ENCODE measurements at places on chromosomes 4 and X.

DNA sequence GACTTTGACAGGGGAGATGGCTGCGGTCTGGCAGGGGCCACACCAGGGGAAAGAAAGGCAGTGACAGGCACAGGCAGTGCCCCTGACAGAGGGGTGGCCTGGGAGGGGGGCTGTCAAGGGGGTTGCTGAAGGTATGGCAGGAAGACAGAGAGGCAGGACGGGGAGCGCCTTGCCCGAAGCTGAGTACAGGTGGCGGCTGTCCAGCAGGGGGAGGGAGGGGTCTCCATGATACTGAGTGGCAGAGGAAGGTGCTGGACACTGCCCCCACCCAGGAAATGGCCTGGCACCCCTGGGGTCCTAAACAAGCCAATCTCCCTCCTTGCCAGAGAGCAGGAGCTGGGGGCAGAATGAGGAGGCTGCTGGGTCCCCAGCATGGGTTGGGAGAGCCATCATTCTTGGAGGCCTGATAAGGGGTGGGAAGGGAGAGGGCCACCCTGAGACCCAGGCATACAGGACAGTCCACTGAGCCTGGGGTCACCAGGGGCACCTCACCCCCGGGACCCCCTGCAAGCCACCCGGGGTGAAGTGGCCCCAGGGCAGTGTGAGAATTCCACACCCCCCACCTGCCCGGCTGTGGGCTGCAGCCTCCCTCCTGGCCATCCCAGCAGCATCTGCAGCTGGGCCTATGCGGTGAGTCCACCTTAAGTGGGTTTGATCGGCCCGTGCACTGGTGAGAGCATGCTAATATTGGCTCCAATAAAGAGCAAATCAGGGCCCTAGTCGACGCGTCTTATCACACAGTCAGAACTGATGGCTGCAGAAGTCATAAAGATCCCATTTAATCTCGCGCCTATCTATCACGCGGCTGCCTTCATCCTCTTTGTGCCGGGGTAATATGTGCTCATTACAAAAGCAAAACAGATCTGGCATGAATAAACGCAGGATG is 108.5 kb downstream of the FAM53A start:
- DNase-seq = no peak

GRCh38 chrX:110684653-110685052 is 111.0 kb downstream of the CHRDL1 start:
- DNase-seq = no peak

DNA sequence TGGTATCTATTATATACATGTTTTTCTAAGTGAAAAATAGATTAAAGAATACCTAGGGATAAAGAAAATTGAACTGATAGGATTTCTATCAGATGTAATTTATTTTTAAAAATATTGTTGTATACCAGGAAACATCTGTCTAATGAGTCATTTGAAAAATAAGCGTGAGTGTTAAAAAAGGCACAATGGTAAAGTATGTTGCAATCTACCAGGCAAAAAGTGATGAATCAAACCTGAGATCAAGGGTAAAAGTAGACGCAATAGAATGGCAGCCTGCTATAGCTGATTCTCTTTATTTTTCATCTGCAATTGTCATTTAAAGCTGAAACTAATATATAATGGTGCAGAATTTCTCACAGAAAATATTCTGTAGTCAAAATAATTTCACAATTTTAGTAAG is 1119.6 kb downstream of the PCDH18 start:
- DNase-seq = no peak

DNA sequence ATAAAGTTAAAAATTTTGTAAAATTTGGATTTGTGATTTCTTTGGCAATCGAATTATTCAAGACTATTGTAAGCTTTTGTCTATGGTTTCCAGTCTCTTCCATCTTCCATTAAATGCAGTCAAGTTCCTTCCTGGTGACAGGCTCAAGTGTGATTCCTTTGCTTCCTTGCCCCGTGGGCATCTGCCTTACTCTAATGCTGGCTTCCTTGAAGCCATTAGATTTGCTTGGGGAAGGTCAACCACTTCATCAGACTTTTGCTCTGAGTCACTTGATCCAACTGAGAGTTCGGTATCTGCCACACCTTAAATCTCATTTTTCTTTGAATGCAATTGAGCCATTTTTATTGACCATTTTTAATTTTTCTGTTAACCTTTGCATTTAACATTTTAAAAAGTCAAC is 648.8 kb downstream of the SPOCK3 start:
- no peak for DNase-seq

- no peak for DNase-seq
Observed at GRCh38 chrX:16827225-16827624, 41.0 kb downstream of the TXLNG start.

DNA sequence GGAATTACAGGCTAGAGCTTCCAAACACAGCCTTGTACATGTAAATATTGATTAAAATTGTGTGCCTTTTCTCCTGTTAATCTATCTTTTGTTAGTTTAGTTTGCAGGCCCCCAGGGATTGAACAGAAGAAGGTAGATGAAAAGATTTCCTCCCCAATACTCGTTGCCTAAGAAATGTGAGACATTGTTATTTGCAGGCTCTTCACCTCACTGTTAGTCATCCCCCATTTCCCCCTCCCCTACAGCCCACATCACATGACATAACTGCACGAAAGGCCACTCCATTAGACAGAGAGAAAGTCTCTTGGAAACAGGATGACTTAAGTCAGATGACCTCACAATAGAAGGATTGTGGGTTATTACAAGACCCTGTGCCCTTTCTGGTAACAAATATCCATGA is 13.3 kb upstream of the MID1 start:
- no peak for DNase-seq

DNA sequence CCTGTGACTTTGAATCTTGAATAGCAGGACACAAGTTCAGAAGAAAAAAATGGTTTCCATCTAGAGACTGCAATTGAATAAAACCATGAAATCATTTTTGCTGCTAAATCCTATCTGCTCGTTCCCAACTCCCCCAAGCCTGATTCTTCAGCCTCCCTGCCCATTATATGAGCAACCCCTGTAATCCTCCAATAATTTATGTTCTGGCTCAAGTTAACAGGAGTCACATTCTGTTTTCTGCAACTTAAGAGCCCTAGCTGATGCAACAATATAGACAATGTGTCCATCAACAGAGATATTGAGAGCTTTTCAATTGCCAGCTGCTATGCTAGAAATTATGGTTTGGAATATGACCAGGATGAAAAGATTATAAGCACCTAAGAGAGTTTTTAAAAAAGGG is 84.1 kb downstream of the LDB2 start:
- DNase-seq = no peak

- no peak for DNase-seq
Observed at GRCh38 chr4:75904076-75904475, 1.8 kb upstream of the PPEF2 start.

DNA sequence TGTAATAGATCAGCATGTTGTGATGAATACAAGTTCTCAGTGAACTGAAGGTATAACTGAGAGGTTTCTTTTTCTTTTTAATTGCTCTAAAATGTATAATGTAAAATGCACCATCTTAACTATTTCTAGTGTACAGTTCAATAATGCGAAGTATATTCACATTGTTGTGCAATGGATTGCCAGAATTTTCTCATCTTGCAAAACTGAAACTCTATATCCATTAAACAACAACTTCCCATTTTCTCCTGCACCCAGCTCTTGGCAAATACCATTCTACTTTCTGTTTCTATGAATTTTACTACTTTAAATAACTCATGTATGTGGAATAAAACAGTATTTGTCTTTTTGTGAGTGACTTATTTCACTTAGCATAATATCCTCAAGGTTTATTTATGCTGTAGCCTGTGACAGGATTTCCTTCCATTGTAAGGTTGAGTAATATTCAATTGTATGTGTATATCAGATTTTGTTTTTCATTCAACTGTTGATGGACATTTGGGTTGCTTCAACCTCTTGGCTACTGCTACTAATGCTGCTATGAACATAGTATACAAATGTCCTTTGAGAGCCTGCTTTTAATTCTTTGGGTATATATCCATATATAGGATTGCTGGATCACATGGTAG is 53.5 kb upstream of the NPFFR2 start:
- no peak for DNase-seq

DNA sequence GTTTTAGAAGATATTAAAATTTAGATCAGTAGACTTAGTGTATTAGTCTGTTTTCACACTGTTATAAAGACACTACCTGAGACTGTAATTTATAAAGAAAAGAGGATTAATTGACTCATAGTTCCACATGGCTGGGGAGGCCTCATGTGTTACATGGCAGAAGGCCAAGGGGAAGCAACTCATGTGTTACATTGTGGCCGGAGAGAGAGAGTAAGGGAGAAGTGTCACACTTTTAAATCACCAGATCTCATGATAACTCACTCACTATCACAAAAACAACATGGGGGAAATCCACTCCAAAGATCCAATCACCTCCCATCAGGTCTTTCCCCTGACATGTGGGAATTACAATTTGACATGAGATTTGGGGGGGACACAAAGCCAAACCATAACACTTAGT is 1159.7 kb upstream of the PCDH7 start:
- DNase-seq = no peak

- DNase-seq = no peak
Observed at GRCh38 chr4:182141061-182141460, 102.1 kb upstream of the TENM3 start.

- DNase-seq = no peak
Observed at GRCh38 chr4:113990886-113991285, 11.4 kb upstream of the ARSJ start.

DNA sequence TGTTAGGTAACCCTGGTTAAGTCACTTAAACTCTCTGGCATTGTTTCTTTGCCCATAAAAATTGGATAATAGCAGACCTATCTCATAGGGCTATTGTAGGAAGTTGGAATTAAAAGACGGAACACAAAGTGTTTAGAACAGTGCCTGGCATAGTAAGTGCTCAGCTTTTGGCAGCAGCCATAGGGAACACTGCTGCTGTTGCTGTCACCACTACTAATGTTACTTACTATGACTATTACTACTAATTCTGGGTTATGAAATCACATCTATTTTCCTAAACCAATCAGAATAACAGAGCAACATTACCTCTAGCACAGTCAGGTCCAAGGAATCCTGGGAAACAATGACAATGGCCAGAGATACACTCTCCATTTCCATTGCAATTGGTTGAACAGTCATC is 300.0 kb downstream of the SH2D1A start:
- no peak for DNase-seq

GRCh38 chrX:139554376-139554775 is 23.8 kb downstream of the F9 start:
- no peak for DNase-seq

DNA sequence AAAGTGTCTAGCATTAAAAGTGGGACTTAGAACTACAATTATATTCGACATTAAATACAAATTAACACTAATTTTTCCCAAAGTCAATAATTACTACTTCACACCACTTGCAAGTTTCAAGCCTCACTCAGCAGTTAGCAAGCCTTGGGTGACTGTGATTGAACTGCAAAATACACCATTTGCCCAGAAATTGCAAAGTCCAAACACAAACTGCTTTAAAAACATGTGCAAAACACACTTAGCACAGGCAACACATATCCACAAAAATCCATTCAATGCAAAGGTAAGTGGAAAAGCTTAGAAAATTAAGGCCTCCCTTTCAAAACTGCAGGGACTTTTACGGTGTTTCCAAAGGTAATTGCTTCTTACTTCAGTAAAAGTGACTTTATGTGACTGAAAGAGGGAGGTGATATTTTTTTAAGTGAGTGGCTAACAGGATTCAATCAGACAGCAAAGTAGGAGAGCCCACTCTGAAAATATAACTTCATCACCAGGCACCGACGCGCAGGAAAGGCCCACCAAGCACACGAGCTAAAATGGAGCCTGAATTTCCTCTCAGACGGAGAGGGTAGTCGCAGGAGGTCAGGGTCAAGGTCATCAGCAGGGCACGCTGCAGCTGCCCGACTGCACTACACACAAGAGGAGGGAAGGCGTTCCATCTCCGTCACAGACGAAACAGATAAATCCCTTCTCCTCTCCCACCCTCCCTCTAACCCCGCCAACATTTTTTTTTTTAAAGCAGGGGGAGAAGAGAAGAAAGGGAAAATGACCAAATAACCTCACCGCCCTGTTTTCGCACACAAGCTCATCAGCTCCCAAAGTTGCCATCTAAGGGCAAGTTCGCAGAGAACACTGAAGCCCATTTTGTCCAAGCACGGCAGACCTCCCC is 3.1 kb downstream of the ZNF827 start:
- no peak for DNase-seq

- DNase-seq = peak; percentile 59
Observed at GRCh38 chr4:1693131-1693896, 9.2 kb upstream of the FAM53A start.

DNA sequence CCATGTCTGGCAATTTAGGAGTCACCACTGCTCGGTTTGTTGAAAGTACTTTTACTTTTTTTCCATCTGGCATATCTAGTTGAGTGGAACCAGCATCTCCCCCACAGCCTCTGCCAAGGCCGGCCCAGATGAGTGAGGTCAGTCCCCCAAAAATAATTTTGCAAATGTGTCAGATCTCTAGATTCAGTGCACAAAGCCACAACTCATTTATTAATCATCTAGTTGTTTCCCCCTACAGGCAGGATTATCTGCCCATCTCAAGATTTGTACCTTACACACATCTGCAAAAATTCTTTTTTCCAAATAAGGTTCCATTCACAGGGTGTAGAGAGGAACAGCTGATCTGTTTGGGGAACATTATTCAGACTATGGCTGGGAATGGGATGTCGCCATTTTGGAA is 174.0 kb upstream of the MXRA5 start:
- no peak for DNase-seq

- no peak for DNase-seq
Observed at GRCh38 chr4:37985730-37986275, 25.6 kb downstream of the PTTG2 start.

DNA sequence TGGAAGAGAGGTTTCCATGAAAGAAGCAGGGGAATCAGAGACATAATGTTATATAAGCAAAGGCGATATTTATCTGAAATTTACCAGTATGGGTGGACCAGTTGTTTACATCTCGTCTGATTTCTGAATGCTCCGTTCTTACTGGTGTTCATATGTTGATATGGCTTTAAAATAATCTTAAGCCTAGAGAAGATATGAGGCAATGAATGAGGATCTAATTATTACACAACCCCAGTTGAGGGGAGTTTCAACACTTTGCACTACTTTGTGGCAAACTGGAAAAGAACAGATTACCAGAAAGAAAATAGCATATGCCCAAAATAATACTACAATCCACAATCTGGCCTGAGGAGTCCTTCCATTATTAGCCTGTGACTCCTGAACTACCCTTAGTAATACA is 263.3 kb upstream of the MAGEB2 start:
- DNase-seq = no peak

- DNase-seq = no peak
Observed at GRCh38 chr4:110869114-110869513, 246.2 kb upstream of the PITX2 start.

DNA sequence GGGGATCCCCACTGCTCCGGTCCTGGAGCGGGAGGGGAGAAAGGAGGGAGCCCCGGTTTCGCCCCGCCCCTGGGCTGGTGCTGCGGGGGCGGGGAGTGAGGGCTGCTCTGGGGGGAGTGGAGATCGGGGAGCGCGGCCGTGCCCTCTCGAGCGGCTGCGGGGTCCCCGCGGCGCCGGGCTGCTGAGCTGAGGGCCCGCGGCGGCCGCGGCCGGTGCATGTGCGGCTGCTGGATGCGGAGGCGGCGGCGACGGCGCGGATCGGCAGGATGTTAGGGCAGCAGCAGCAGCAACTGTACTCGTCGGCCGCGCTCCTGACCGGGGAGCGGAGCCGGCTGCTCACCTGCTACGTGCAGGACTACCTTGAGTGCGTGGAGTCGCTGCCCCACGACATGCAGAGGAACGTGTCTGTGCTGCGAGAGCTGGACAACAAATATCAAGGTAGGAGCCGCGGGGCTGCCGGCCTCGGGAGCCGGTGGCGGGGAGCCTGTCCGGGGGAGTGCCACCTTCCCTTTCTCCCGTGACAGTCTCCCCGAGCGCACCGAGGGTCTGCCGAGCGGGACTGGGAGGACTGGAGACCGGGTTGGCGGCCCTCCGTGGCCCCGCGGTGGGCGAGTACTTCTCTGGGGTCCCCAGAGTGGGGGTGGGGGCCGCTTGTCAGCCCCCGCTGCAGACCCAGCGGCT is at the start of gene ING2:
Gene ING2 (plus strand): TSS at position 129 of the 681 bp plus-strand sequence. CDS start 138 bp downstream, at position 267.
- DNase-seq = no peak
